ENCODE measurements at places on chromosomes 7 and 10.

DNA sequence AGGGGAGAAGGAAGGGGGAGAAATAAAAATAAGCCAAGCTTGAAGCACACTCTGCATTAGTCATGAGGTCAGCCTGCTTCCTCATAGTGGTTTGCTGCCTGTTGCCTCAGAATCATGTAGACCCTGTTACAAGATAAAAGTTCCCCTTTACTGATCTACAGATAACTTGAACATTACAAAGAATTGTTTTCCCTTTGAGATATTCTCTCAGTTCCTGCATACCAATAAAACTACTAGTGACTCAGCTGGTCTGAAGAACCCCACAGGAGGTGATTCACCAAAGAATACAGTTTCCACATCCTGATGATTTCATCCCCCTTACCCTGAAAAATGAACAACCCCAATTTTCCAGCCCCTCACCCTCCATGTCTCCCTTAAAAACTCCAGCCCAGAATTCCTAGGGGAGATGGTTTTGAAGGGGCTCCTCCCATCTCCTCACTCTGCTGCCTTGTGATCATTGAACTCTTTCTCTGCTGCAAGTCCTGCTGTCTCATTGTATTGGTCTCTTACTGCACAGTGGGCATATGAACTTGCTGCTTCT lies 31.5 kb upstream of the NRP1 start:
- no peak for DNase-seq

DNA sequence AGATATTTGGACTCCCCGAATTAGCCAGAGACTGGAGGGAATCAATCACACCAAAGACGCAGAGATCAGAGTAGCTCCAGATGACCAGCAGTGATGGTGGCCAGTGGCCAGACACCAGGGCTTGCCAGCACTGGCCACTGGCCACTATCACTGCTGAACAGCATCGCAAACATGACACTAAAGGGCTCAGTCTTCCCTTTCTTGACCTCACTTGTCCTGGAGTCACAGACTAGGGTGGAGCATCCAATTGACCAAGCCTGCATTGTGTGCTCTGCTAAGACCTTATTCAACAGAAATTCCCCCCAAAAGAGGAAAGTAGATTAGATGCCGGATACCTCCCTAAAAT lies 234.7 kb downstream of the CREB5 start:
- no peak for DNase-seq

DNA sequence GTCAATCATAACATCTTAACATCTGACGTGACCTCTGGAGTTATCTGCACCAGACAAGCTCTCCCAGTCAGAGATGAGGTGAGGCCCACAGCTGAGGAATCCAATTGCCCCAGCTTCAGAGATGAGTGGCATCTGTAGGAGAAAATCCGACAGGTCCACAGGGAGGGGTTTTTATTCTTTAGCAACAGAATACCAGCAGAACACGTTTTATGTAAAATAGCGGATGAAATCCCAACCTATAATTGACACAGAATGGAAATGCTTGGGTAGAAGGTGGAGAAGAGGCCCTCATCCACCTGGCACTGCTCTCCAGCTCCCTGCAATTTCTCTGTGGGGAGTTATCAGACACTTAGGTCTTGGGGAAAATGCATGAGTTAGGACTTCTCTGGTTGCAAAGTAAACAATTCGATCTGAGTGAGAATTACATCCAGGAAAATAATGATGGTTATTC lies 144.2 kb upstream of the NRP1 start:
- DNase-seq: no peak

- DNase-seq: no peak
These were observed 25.3 kb downstream of the CROT start for GRCh38 chr7:87370660-87371180.

DNA sequence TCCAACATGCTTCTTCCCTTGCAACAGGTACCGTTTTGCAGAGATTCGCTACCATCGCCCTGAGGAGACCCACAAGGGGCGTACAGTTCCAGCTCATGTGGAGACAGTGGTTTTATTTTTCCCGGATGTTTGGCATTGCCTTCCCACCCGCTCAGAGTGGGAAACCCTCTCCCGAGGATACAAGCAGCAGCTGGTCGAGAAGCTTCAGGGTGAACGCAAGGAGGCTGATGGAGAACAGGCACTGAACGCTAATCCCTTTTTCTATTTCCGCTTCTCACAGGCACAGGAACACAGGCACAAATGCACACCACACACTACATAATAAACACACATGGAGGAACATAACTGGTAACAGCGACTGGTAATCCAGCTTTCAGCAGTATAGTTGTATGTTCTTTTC lies 35.2 kb downstream of the CCAR1 start:
- DNase-seq: no peak

DNA sequence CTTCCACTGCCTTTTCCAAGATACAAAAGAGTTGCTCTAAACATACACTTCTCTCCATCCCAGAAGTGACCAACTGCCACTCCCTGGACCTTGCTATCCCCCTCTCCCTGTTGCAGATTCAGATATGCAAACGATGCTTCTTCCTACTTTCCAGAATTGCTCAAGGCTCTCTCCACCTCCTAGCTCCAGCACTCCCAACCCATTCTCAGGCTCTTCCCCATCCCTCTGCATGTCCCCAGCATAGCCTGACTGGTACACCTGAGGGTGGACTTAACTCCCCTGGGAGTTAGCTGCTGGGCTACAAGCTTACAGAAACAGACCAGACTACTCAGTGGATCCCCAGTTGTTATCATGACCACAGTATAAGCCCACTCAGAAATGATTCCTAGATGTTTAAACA lies 27.6 kb downstream of the MKRN1 start:
- no peak for DNase-seq

- DNase-seq: no peak
These were observed 238.5 kb downstream of the ZMYND11 start for GRCh38 chr10:373526-374309.

DNA sequence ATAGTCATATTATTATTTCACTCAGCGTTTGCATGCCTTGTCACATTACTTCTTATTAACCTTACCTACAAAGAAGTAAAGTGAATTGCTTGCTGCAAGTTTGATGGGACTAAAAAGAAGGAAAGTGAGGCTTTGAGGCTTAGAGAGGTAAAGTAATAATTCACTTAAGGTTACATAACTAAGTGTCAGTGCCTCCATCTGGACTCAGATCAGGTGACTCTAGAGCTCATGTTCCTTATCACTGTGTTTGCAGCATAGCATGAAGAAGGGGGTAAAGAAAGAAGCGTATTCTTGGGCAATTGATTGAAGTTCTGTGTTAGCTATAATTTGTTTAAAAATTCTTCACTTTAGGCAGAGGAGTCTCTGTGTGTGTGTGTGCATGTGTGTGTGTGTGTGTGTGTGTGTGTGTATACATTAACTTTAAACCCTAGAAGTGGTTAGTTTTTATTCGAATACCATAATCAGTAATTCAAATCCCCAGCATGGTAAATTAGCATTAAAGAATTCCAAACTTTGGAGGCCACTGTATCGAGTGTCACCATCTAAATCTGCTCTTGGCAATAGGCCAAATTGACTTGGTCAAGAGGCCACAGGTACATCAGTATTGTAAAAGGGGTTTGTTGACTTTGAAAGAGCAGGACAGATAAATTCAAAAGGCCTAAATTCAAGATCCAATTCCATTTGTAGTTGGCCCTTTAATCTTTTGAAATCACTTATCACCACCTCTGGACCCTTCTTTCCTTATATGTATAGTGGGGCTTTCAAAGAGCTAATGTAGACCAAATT lies 2.2 kb upstream of the PON3 start:
- DNase-seq: no peak

GRCh38 chr7:43038254-43038653 lies 74.2 kb upstream of the HECW1 start:
- no peak for DNase-seq

- DNase-seq: no peak
These were observed 342.7 kb upstream of the ETV1 start for GRCh38 chr7:14332155-14332554.

- no peak for DNase-seq
These were observed 4.5 kb downstream of the GRK5 start for GRCh38 chr10:119211625-119212441.

DNA sequence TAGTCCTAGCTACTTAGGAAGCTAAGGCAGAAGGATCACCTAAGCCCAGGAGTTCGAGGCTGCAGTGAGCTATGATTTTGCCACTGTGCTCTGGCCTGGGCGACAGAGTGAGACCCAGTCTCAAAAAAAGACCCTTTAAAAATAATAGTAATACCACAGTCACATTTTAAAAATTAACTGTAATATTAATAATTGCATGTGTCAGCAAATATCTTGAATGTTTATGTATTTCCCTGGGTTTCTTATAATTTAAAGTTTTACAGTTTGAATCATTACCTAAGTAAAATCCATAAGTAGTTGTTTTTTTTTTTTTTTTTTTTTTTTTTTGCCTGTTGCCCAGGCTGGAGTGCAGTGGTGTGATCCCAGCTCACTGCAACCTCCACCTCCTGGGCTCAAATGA lies 69.2 kb downstream of the LYZL2 start:
- DNase-seq: no peak

- no peak for DNase-seq
These were observed 83.5 kb downstream of the OTUD1 start for GRCh38 chr10:23522345-23522744.

DNA sequence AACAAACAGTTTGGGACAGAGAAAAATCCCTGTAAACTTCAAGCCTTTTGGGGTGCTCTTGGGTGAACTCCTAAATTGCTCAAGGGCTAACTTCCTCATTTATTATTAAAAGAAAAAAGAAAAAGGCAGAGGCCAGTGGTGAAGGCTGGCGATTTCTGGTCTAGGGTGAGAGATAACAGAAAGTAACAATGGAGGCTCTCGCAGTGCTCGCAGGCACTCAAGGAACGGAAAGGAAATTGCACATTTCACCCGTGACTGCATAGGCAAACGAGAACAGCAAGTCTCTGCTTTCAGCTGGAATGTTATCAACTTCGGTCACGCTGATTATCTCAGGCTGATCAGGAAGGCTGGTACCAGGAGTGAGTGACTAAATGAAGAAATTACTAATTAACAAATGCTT lies 70.7 kb downstream of the PRKAG2 start:
- no peak for DNase-seq

DNA sequence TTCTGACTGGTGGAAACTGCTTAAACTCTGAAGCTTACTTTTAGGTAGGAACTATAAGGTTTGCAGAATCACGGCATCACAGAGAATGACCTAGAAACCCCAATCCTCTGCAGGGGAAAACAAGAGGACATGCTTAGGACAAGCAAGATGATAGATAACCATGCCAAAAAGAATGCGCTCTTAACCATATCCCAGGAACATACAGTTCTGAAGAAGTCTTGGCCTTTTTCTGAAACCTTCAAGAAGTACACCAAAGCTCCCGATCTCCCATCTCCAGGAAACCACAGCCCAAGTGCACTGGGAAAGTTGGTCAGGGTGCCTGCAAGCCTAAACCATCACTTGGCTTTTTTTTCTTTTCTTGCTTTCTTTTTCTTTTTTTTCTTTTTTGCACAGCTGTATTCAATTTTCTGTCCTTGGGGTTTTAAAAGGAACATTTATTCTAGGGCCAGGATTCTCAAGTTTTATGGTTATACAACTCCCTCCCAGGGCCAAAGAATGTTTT lies 12.2 kb upstream of the SVIL start:
- DNase-seq: no peak

DNA sequence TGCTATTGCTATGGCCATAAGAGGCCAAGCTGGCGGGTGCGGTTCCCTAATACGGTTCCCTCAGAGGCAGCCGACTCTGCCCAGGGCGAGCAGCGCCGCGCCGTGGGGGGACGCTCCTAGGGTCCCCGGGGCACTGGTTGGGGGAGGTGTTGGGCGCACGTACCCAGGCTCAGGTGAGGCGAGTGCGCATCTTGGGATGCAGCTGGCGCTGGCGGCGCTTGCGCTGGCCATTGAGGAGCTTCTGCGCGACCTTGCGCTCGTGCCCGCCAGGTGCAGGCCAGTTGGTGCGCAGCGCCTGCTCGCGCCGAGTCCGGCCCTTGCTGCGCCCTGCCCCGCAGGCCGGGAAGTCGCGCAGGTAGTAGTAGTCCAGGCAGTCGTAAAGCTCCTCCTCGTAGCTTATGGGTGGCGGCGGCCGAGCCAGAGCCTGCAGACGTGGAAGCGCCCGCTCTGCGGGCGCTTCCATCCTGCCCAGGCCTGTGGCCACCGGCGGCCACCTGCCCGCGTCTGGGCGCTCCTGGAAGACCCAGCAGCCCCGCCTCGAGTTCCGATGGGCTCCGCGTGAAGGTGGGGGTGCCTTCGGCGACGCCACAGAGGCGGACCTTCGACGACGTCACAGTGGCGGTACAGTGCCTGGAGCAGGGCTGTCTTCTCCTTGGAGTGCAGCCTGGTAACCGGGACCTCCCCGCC lies at the start of gene NUPR2:
Gene NUPR2, minus strand, starts transcription at position 566 of the 687 bp plus-strand sequence. Its CDS starts 103 bp downstream, at position 463.
- DNase-seq: no peak

- no peak for DNase-seq
These were observed 18.3 kb upstream of the RPEL1 start for GRCh38 chr10:103227416-103227815.

DNA sequence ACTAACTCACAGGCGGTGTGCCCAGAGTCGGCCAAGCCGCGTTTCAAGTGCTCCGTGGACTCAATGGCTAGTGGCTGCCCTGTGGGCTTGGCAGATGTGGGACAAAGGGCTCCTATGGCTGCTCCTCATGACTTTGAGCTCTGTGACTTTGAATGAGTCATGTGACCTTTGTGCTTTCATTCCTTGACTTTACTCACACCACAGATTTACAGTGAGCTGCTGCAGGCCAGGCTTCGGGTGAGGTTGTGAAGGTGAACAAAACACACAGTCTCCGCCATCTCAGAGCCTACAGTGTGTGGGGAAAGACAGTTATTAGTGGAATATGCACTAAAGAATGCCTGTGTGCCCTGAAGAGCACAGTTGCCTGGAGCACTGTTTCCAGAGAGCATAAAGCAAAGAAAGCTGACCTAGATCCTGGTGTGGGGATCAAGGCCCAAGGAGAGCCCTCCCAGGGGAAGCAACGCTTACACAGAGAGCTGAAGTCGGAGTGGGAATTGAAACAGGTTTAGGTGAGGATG lies 29.7 kb upstream of the PLEKHA1 start:
- DNase-seq: no peak

Measured in stimulated activated CD4-positive, alpha-beta T cell treated with anti-CD3 and anti-CD28 coated beads, Interleukin-12 subunit alpha, Interleukin-12 subunit beta, amount 100 ng/mL, for 24 hours (primary cell).